ENCODE measurements at places on chromosomes 6 and 20.

GRCh38 chr6:34559651-34560365 lies 3.7 kb upstream of the SPDEF start:
- no peak for DNase-seq

- no peak for DNase-seq
Observed at GRCh38 chr20:12068121-12068520, 150.4 kb downstream of the BTBD3 start.

GRCh38 chr6:441126-441920 lies 49.8 kb downstream of the IRF4 start:
- no peak for DNase-seq

DNA sequence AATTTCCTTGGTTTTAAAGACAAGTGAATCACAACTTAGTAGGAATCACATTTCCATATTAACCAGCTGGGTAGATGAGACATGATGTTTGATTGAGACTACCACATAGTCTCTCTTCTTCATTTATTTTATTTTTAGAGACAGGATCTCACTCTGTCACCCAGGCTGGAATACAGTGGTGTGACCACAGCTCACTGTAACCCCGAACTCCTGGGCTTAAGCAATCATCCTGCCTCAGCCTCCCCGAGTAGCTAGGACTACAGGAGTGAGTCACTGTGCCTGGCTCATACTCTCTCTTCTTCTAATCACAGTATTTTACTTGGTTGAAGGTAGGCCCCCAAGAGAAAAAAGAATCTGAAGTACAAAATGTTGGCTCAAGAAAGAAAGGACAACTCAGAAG lies 80.2 kb upstream of the ASF1A start:
- no peak for DNase-seq

- no peak for DNase-seq
Observed at GRCh38 chr6:101395345-101395744, 1.8 kb downstream of the GRIK2 start.

- peak; percentile 61 for DNase-seq
Observed at GRCh38 chr6:29702519-29703103, 20.6 kb upstream of the HLA-F start.

- no peak for DNase-seq
Observed at GRCh38 chr6:62968834-62969233, 242.4 kb upstream of the FKBP1C start.

DNA sequence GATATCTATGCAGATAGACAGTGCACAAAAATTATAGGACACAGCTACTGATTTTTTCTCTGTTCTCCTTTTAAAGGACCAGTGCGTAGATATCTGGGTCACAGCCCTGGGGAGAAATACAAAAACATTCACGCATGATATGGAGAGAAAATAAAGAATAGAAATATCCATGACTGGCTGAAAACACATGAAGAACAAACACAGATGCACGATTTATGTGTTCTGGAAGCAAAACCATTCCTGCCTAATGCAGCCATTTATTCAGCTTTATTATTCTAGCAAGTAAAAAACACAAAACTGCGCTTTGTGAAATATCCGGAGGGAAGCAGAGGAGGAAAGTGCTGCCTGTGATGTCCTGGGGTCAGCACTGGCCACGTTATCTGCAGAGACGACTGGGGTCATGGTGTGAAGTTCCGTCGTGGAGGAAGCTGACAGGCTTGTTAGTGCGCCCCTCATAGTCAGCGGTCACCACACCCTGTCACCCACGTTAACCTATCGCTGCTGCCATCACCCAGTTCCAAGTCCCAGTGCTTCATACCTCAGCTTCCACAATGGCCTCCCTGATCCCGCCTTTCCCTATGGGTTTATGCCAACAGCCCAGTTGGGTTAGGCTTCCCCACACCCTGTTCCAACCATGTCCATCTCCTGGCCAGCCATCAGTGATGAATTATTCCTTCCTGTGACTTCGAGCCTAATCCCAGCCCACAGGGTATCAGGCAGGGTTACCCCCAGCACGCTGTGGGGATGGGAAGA lies 86.6 kb upstream of the RPS6KA2 start:
- no peak for DNase-seq

GRCh38 chr20:32805721-32806120 lies 14.0 kb upstream of the MAPRE1 start:
- no peak for DNase-seq

GRCh38 chr20:62292108-62292507 lies 10.7 kb upstream of the ADRM1 start:
- DNase-seq, result no peak

- DNase-seq, result no peak
Observed at GRCh38 chr20:50920997-50921396, 10.2 kb downstream of the ADNP start.

DNA sequence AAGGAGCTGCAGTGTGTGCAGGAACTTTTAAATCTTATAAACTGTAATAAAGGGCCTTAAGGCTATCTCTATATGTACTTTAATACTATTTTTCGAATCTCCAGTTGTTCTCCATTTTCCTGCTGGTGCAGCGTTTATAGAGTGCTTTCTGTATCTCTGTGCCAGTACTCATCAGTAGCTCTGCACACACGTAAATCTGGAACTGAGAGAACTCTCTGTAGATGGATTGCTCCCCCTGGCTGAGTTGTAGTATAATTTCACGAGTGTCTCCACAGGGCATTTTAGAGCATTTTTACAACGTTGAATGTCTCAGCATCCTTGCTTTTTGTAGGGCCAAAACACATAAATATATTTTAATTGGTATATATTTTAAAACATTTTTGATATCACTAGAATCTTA lies 256.5 kb downstream of the TRDN start:
- no peak for DNase-seq

- DNase-seq, result no peak
Observed at GRCh38 chr20:63081351-63081750, 74.6 kb upstream of the BHLHE23 start.

DNA sequence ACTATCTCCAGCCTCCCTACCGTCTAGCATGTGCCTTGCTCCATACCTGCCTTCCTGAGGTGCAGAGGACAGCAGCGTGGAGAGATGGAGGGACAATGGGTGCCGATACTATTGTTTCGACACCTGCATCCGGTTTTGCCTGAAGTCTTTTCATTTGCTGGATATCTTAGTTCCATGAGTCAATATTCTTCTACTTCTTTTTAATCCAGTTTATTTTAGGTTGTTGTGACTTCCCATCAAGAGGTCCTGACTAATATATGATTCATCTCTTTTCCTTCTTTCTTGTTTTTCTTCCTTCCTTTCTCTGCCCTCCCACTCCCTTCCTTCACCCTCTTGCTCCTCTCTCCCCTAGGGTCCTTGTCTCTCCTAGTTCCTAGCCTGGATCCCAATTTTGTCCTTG lies 91.4 kb downstream of the CDH26 start:
- no peak for DNase-seq

GRCh38 chr6:85483846-85484245 lies 34.0 kb downstream of the NT5E start:
- no peak for DNase-seq

DNA sequence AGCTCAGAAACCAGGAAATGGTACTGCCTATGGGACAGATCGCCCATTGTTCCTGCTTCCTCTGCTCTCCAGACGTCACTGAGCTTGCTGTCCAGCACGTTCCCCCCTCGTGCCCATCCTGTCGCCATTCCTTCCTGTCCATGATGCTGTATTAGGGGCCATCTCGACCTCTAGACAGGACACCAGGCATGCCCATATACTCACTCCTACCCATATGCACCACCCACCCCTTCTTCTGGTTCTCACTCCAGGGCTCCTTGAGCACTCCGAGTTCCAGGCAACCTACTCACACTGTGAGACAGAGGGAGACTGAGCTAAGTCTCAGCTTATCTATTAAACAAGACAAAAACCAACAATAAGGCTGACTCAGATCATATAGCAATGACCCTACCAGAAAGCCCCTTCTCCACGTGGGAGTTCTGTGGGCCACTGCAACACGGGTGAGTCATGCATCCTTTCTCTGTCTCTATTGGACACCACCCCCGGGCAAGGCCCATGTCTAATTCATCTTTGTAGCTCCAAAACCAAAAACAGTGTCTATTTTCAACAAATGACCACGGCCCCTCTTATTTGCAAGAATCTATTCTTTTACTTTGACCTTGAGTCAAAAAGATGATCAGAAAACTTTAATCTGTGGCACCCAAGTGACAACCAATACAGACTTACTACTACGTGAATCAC lies 65.7 kb downstream of the PSMG4 start:
- DNase-seq, result no peak

- no peak for DNase-seq
Observed at GRCh38 chr20:16378712-16379370, 194.4 kb downstream of the KIF16B start.

DNA sequence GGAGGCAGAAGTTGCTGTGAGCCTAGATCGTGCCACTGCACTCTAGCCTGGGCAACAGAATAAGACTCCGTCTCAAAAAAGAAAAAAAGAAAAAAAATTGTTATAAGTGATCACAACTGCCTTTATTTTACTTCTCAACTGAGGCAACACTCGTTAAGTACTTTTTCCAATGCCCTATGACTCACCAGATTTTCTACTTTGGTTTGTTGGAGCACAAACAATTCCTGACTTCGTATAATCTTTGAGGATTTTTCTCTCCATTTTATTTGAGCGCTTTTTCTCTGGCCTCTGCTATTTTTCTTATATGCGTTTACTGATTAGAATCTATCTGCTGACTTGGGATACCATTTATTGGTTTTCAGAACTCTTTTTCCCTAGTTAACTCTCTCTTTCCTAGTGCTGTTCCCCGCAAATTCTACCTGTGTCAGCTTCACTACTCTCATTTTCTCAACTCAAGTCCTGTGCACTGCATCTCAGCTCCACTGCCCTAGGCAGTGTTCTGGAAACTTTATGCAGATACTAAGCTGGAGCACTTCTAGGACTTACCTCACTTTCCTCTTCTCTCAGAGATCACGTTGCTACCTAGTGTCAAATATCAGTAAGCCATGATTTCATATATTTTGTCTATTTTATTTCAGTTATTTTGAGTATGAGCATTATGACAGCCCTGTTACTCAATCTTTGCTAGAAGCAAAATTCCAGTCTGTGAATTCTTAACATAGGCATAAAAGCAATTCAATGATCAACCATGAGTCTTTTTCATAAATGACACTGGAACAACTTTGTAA lies 1120.1 kb upstream of the CITED2 start:
- no peak for DNase-seq

DNA sequence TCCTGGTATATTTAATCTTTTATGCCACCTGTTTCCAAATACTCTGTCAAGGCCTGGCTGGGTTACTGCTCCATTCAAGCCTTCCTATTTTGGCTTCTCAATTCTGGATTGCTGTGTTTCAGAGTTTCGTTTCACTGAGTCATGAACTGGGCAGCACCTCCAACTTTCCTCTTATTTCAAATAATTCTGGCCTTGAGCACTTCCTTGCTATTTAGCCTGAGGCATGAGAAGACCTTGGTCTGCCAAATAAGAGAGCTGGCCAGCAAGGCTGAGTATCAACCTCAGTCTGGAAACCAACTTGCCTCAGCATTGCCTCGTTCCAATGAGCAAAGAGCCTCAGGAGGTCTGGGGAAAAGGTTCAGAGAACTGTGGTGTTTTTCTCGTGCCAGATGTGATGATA lies 66.6 kb downstream of the TNFAIP3 start:
- no peak for DNase-seq

- no peak for DNase-seq
Observed at GRCh38 chr6:5553767-5554166, 292.5 kb downstream of the FARS2 start.

DNA sequence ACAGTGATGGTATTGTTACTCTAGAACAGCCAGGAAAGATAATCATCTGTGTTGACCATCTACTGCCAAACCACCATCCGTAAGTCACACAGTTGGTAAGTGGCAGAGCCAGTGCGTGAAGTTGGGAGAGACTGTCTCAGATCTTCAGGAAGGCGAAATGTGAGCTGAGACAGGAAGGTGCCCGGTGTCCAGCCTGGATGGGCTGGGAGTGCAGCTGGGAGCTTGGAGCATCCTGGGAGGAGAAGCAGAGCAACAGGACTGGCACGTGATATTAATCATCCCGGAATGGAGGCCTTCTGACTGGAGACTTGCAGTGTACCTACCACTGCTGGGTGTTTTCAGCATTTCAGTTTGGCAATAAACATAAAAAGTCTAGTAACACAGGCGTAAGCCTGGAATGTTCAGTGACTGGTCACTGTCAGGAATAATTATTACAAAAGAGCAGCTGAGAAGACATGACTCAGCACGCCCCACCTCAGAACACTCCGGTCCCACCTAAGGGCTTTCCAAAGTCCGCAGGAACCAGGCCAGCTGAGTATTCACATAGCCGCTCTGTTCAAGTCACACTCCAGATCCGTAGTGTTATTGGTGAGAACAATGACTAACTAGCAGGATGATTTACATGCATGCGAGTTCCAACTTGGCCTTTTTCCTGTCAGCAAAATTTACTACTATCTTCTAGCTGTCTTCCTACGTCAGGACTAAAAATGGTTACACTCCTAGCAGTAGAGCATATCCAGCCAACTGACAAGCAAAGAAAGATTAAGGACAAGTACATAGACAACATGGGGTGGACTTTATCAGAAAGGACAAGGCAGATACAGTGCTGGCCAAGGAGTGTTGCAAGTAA lies 45.1 kb upstream of the PNRC1 start:
- no peak for DNase-seq

DNA sequence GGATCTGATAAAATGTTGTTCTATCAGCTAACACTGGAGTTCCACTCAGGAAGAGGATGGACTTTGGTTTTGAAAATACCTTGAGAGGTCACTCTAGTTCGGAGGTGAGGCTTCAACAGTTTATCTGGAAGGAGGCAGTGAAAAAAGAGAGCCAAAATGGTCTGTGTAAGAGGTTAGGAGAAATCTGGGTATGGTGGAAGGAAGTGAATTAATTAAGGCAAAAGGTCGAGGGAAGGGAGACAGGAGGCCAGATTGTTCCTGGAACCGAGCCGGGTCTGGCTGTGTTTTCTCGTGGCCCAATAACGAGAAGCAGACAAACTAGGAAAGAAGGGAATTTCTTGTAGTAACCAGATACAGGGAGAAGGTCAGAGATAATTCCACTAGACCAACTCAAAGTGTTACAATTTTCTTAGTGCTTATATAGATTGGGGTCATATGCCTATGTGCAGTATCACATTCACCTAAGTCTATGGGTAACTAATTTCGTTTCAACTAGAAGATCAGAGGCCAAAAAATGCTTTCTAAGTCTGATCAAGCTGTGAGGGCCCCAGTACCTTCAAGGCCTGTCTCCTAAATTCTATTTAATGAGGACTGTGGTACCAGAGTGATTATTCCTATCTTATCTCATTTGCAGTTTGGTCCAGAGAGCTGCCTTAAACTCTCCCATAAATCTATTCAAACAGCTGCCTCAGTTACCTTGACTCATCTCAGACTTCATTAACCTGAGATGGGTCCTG lies 96.0 kb upstream of the SNX9 start:
- no peak for DNase-seq
